H9 (cell line): ENCODE measurements at places on chromosomes 11 and 22.

DNA sequence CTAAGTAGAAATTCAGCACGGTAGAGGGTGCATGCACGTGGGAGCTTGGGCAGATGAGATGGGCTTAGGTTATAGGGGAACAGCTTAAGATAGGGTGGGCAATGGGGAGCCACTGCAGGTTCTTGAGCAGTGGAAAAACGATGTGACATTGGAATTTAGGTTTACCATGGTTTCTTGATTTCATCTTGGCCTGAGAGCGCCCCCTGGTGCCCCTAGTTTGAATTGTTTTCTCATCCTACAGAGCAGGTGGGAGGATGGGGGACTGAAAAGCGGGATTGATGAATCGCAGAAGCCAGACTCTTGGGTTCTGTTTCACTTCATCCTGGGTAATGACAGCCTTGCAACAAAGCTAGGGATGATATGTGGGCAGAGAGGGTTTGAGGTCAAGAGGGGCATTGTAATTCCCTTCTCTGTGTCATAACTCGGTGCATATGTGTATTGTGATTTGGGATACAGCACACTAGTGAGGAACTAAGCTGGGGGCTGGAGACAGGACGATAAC is 6.7 kb upstream of the MCAM start:
- H3K4me3 ChIP-seq: peak overlapping the region; percentile 4; the same call in 2 of the 3 replicates
- no peak overlapping the region for H3K27ac ChIP-seq
- peaks cover 11% of the 10 kb centered on the region; the same call in 1 of the 2 replicates for H3K4me1 ChIP-seq
- H3K27me3 ChIP-seq: no peaks in the 10 kb centered on the region
- H3K36me3 ChIP-seq: no peaks in the 10 kb centered on the region

- no peaks in the 10 kb centered on the region for H3K27me3 ChIP-seq
- no peak for DNase-seq
- H3K36me3 ChIP-seq: peaks cover 6% of the 10 kb centered on the region
- no peak overlapping the region for H3K4me3 ChIP-seq
These were observed 166.1 kb upstream of the MTNR1B start for GRCh38 chr11:92803391-92803790.

DNA sequence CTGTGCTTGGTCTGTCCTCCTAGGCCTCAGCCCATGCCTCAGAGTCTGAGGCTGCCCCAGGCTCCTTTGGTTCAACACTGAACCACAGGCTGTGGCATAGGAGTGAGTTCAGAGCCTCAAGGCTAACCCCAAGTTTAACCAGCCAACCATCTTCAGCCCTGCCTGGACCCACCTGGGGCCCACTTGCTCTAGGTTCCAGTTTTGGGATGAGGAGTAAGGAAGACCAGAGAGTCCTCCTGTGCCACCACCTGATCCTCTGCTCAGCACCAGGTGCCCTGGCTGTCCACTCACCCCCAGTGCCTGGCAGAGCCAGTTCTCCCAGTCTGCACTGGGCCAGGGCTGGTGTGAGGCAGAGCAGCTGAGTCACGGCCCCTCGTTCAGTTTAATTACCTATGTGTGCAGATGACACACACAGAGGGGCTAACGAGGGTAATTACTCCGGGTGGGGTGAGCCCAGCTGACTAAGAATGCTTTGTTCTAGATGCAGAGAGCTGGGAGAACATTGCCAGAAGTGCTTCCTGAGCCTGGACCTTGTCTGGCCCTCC is 12.0 kb upstream of the TMPRSS13 start:
- no peak for DNase-seq
- H3K27ac ChIP-seq: no peak overlapping the region
- no peaks in the 10 kb centered on the region for H3K27me3 ChIP-seq
- H3K36me3 ChIP-seq: no peaks in the 10 kb centered on the region

DNA sequence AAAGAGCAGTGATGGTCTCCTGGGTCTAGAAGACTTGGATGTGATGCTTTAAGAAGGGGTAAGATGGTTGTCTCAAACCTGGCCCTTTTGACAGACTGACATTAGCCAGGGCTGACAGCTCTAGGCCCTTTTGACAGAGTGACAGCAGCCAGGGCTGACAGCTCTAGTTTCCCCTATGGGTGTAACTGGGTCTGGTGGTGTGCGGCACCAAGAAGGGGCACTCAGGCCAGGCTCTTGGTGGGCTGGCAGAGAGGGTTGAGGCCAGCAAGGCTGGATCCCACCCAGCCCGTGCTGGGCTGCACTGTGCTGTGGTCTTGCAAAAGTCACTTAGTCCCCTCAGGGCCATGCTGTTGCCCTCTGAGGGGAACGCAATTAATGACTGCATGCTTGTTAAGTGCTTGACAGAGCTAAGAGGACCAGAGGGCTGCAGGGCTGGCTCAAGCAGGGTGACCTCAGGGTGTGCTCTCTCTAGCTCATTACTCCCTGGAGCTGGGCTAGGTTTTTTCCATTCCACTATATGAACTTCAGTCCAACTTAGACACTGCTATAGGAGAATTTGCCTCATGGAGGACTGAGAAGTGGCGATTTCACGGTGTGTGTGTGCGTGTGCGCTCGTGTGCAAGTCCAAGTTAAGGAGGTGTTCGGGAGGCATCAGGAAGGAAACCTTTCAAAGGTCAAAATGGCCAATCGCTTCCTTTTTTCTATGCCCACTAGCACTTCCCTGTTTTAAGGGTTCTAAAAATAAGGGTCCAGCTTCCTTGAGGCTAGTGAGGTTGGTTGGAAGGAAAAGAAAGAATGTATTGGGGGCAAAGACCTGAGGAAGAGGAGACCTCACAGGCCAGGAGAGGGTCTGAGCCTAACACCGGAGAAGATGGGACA is 4.4 kb downstream of the UBASH3B start:
- no peak overlapping the region for H3K27ac ChIP-seq
- peaks cover 2% of the 10 kb centered on the region; the same call in 1 of the 2 replicates for H3K27me3 ChIP-seq
- H3K4me1 ChIP-seq: 0 out of 2 replicates have a peak, but pooled peaks cover 3% of the 10 kb centered on the region

GRCh38 chr11:122337241-122337640 is 221.2 kb upstream of the BLID start:
- H3K36me3 ChIP-seq: no peaks in the 10 kb centered on the region
- DNase-seq: no peak
- H3K27ac ChIP-seq: no peak overlapping the region
- no peaks in the 10 kb centered on the region for H3K4me1 ChIP-seq
- H3K4me3 ChIP-seq: no peak overlapping the region
